ENCODE measurements at places on chromosomes 2 and 18. TPM values are rescaled to one million over a fixed set of nuclear protein-coding genes. Genes with fewer than 3 reads are reported as not detected.

DNA sequence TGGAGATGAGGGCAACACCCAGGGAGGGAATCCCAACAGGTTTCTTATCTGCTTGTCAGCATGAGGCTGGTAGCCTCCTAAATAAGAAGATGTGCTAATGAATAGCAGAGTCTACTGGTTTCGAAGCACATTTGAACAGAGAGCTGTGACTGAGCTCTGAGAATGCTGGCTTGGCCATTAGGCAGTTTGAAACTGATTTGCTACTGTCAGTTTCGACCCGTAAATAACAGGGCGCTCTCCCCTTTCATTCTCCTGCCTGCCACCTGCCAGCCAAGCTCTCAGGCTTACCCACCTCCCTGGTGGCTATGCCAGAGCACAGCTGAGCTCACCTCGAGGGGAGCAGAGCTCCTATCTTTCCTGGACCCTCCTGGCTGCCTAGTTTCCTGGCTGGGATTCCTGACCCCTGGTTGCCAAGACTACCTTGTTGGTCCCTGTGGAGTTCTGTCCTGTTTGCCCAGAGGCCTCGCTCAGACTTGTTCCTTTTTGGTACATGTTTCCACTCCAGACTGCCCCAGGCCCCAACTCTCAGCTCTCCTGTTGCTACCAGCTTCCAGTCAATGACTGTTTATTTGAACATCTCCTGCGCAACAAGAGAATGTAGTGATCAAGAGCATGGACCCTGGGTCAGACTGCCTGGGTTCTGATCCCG lies 102.3 kb upstream of the ALPP start:
- no peak for DNase-seq

DNA sequence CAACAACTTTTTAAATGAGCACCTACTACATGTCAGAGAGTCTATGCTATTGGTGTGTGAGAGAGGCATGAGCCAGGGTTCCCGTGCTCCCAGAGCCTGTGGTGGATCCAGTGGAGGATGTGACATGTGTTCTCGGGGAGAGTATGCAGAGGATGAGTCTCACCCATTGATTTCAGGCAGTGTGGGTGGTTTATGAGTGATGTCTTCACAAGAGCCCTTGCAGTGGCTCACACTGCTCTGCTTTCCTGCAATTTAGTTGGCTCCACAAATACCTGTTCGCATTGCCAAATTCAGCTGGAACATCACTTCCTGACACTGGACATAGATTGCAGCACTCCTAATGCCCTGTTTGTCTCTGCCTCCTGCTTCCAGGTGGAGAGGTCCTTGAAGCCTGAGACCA lies 243.6 kb upstream of the CXCR4 start:
- no peak for DNase-seq

GRCh38 chr2:154195644-154196195 lies 324.0 kb downstream of the GALNT13 start:
- DNase-seq: no peak

DNA sequence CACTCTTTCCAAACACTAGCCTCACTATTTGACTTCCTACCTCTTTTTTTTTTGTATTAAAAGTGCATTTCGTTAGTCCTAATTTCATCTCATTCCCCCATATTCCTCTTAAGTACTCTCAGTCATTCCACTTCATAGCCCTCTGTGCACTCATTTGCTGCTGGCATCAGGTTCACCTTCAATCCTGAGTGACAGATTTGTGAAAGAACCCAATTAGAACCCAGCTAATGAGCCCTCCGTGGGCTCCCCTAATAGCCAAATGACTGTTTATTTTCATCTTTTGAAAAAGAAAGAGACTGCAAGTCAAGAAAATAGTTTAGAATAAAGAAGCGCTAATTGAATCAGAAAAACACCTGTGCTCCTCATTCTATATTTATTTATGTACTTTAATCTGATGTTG lies 512.1 kb upstream of the LRATD1 start:
- DNase-seq: no peak

GRCh38 chr18:23995180-23995579 lies 19.4 kb upstream of the TTC39C start:
- DNase-seq: peak; percentile 55

INSIG2 gene
- 18.4 TPM for polyA plus RNA-seq

All from kidney (tissue), 22 donors.